ENCODE measurements at places on chromosomes 4 and X.

GRCh38 chr4:174794543-174795094, 34.4 kb downstream of the GLRA3 start:
- DNase-seq: no peak

DNA sequence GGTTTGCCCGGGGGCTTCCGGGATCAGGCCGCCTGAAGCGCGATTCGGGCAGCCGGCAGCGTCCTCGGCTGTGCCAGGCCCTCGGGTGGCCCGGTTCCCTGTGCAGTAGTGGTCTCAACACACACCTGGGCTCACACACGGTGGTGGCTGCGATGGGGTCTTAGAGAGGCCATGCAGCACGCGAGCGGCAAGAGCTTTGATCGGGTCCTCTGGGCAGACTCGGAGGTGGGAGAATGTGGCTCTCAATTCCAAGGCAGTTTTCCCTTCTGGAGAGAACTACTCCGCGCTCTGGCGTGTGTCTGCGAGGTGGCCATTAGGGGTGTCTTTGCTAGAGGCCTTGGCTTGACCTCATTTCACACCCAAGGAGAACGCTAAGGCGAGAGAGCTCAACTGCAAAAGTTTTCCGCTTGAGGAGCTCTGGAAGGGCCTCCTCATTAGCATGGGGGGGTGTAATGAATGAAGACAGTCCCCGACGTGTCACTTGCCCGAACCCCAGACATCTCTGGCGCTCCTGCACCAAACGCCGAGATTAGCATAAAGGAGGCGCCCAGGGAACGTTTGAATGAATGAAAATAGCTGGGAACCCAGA, 771 bp upstream of the RBPJ start:
- DNase-seq: peak; percentile 56

GRCh38 chrX:71616672-71617529, 1.4 kb downstream of the CXCR3 start:
- DNase-seq: no peak

DNA sequence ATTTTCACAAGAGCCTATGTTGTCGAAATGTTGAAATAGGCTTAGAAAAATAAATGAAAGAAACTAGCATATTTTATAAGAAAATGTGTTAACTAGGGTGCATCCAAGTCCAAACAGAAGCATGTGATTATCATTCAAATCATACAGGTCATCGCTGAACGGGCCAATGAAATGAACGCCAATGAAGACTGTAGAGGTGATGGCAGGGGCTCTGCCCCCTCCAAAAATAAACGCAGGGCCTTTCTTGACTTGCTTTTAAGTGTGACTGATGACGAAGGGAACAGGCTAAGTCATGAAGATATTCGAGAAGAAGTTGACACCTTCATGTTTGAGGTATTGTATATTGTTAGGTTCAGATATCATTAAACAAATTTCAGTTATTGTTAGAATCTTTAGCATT, 9.6 kb downstream of the CYP4V2 start:
- DNase-seq: no peak

- DNase-seq: no peak
Observed at GRCh38 chr4:65667506-65668041, 2.7 kb downstream of the EPHA5 start.

DNA sequence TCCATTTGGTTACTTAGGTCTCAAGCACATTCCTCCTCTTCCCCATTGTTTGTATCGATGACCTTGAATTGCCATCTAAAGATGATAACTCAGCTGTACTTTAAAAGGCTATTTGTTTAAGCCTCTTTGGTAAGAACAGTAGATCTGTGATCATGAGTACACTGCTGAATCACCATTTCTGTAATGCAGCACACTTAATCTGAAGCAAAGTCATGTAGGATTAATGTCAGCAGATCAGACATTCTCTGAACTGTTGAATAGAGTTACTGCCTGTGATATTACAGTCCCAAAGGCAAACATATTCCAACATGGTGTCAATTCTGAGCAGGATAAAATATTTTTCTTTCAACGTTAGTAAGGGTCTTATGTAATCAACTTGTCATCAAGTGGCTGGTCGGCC, 631.6 kb downstream of the TECRL start:
- DNase-seq: no peak

DNA sequence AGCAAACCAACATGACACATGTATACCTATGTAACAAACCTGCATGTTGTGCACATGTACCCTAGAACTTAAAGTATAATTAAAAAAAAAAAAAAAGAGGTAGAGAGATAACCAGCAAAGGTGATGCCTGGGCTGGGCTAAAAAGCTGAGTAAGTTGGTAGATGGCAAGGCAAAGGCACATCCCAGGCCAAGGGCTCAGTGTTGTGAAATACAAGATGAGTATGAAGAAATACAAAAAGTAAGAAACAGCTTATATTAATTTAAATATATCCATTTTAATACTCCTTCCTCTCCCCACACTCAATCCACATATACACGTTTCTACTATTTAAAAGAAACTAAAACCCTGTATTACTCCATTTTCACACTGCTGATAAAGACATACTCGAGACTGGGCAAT, 25.8 kb downstream of the TEC start:
- DNase-seq: no peak

DNA sequence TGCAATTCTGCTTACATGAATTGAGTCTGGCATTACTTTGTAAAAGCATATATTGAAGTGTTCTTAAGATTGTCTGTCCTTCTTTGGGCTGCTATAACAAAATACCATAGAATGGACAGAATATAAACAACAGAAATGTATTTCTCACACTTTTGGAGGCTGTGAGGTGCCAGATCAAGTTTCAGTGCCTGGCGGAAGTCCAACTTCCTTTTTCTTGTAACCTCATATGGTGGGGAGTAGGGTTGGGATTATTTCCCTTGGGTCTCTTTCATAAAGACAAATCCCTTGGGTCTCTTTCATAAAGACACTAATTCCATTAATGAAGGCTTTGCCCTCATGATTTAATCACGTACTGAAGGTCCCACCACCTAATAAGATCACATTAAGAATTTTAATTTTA, 199.3 kb upstream of the GRID2 start:
- DNase-seq: no peak

DNA sequence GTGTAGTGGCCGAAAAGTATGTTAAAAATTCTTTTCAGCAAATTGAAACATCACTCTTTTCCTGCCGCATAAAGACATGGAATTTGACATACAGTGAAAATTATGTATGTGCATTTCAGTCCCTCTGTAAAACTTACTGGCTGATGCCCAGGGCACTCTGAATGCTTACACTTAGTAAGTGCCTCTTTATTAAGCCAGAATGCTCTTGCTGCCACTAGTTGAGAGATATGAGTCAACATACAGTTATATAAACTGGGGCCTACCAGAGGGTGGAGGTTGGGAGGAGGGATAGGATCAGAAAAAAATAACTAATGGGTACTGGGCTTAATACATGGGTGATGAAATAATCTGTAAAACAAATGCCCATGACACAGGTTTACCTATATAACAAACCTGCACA, 38.1 kb upstream of the TRPC5 start:
- no peak for DNase-seq

- DNase-seq: no peak
Observed at GRCh38 chr4:38223306-38223705, 263.1 kb downstream of the PTTG2 start.

GRCh38 chrX:97311066-97311778, 427.5 kb downstream of the RPA4 start:
- no peak for DNase-seq

Measured in CD4-positive, alpha-beta T cell treated with Interleukin-4 for 4 hours (primary cell).